ENCODE measurements at places on chromosomes 16 and 17. TPM values are rescaled to one million over a fixed set of nuclear protein-coding genes. Genes with fewer than 3 reads are reported as not detected.

DNA sequence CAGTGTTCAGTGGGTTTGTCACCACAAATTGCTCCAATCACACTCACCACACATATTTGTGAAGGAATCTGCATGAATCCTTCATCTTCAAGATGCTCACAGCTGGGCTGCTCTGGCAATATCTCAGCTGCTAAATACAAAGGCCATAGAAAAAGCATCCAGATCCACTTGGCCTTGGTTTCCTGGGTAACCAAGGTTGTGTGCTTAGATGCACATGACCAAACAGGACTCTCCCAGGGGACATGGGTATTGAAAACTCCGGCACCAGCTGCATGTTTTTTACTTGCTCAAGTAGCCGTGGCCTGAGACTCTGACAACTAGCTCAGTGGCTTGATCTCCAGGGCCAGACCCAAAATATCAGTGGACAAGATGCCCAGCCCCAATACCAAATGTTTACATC, 131.3 kb downstream of the CBLN1 start:
- DNase-seq: no peak

DNA sequence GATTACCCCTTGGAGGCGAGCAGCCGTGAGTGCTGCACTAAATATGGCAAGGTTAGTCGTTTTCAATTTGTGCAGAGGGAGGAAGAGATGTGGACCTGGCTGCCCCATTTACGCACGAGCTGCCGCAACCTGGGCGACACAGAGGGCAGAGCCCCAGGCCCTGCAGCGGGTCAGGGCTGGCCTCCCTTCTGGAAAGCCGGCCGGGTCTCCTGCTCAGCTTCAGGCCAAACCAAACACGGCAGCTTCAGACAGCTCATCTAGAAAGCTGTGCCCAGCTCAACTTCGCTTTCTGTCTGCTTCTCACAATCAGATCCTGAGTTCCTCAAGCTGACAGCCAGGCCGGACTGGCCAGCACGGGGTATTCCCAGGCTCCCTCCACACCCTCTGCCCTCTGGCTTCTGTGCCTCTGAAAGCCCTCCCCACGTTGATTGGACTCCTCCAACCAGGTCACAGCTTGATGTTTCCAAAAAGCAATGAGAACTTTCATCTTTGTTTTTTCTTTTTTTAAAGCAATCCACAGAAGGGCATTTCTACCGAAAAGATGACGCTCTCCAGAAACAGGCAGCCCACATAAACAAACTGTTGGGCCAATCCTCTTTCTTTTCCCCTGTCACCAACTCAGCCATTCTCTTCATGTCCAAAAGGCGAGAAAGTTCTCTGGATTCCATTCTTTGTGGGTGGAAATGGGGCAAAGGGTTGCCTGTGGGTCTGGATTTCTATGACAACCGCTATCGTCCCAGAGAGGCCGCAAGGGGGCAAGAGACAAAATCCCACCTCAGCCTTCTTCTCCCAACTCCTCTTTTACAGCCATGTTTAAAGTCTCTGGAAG, 189.0 kb downstream of the ZFHX3 start:
- DNase-seq: no peak

- no peak for DNase-seq
Measured at GRCh38 chr17:75799402-75799801, 14.8 kb downstream of the UNK start.

Gene KRT27
- total RNA-seq: not detected

Gene PRRT2
- total RNA-seq: 2.2 TPM

- no peak for DNase-seq
Measured at GRCh38 chr16:88538366-88539060, 31.7 kb upstream of the ZC3H18 start.

DNA sequence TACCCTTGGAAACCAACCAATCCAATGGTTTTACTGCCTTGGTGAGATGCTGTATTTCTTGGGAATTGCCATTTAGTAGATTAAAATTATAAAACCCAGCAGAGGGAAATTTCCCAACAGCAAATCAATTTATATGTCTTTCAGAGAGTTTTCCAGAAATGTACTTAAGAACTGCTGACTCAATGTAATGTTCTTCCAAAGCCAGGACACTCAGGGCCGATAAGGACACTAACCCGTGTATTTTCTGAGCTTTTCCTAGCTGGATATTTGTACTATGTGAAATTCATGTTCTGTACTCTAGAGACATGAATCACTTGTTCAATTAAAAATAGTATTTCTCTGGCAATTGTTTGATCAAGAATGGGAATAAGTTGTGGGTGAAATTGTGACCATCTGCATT, 121.4 kb downstream of the KCNJ2 start:
- DNase-seq: no peak

DNA sequence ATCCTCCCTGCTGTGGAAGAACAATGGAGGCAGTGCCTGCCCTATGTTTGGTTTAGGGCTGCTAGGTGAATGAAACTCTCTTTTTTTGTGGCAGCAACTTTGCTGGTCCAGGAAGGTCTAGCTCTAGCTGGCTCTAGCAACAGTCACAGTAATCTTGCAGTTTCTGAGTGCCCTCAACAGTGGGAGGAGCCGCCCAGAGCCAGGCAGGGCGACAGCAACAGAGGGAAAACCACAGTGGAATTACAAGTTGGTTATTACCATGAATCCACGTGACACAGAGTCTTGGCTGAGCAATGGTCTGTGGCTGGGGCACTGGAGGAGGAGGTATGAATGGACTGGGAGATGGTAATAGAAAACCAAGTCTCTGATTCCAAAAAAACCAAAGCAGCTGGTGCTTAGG, 10.3 kb downstream of the HSPB9 start:
- DNase-seq: no peak

- no peak for DNase-seq
Measured at GRCh38 chr16:51409001-51409675, 258.1 kb upstream of the SALL1 start.

Gene TIMM22
- 10.2 TPM for total RNA-seq

Gene BAIAP3
- total RNA-seq: 21.5 TPM

Gene TNRC6A
- 74.6 TPM for total RNA-seq

GRCh38 chr17:30323262-30323894, 10.5 kb downstream of the TMIGD1 start:
- DNase-seq: peak; percentile 82

DNA sequence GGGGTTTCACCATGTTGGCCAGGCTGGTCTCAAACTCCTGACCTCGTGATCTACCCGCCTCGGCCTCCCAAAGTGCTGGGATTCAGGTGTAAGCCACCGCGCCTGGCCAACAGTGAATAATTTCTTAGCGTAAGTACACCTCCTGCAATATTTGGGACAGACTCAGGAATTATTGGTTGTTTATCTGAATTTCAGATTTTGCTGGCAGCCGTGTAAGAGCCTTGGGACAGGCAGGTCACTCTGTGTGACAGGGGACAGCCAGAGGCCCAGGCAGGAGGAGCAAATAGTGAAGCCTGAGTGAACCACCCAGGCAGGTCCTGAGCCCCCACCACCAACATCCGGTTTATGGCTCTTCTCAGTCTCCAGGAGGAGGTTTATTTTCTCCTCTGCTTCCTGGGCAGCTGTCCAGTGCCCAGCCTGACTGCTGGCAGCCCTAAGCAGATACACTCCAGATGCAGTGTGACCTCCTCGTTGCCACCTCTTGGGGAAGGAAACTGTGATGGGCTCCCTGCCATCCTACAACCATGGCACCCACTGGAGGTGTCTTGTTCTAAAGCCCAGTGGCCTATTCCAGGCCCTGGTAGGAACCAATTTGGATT, 26.2 kb upstream of the ADORA2B start:
- no peak for DNase-seq

Gene NSRP1
- 25.2 TPM for total RNA-seq

GRCh38 chr16:11038777-11039176, 94.4 kb downstream of the CLEC16A start:
- DNase-seq: no peak

Gene ATP1B2
- total RNA-seq: 0.17 TPM

DNA sequence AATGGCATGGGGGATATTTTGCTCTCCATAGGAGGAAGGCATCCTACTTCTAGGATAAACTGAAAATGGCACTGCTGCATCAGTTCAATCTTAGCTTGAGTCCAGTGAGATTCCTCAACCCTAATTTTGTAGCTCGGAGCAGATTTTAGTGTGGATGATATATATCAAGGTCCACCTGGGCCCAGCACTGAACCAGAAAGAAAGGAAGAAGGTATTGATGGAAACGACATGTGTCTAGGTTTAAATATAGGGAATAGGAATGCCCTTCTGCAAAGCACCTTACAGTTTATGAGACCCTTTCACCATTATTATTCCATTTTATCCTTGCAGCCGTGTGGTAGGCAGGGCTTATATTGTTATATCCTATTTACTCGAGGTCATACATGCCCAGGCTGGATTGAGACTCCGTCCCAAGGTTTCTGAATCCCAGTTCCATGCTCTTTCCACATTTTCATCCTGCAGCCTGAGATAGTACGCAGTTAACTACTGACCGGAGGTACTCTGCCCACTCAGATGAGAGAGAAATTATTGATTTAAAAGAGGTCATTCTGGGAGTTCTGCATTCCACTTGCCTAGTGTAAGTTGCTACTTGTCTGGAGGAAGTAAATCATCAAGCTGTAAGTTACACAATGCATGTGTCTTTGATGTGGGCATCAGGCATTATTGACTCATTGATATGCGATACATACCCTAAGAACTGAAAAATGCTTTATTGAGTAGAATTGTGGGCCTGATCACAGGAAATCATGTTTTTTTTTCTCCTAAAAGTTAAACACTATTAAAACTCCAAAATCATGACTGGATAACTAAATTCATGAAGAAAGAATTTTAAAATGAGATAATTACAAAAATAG, 10.1 kb downstream of the KRT39 start:
- DNase-seq: no peak

GRCh38 chr17:55527540-55528118, 16.4 kb upstream of the SMIM36 start:
- peak; percentile 15 for DNase-seq

GRCh38 chr16:50846511-50846910, 104.6 kb downstream of the CYLD start:
- DNase-seq: no peak

Gene HLF
- total RNA-seq: 4.3 TPM

GRCh38 chr16:12502676-12503075, 301.0 kb downstream of the CPPED1 start:
- DNase-seq: no peak

Gene RAP1GAP2
- total RNA-seq: 46.3 TPM

GRCh38 chr17:39677542-39678339, 9.5 kb downstream of the PNMT start:
- no peak for DNase-seq

Gene KRT12
- not detected for total RNA-seq

- DNase-seq: no peak
Measured at GRCh38 chr17:68961214-68961882, 6.2 kb upstream of the ABCA8 start.

Gene ERI2
- total RNA-seq: 0.25 TPM

DNA sequence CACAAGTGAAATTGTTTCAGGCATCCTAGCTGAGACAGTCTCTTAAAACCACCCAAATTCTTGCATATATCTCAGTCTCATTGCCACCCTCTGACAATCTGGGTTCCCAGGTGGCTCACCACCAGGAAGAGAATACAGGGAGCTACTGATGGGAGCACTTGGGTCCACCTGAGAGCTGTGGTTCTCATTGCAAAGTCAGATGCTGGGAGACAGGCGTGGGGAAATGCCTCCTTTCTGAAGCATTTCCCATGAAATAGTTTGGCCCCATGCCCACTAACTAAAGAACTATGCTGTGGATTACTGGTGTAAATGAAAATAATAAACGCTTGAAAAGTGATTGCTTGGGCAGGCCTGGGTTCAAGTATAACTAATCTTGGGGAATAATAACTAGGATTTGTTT, 70.3 kb downstream of the CMC2 start:
- DNase-seq: no peak

Gene UBB
- 647 TPM for total RNA-seq

Gene CDT1
- 1.0 TPM for total RNA-seq

DNA sequence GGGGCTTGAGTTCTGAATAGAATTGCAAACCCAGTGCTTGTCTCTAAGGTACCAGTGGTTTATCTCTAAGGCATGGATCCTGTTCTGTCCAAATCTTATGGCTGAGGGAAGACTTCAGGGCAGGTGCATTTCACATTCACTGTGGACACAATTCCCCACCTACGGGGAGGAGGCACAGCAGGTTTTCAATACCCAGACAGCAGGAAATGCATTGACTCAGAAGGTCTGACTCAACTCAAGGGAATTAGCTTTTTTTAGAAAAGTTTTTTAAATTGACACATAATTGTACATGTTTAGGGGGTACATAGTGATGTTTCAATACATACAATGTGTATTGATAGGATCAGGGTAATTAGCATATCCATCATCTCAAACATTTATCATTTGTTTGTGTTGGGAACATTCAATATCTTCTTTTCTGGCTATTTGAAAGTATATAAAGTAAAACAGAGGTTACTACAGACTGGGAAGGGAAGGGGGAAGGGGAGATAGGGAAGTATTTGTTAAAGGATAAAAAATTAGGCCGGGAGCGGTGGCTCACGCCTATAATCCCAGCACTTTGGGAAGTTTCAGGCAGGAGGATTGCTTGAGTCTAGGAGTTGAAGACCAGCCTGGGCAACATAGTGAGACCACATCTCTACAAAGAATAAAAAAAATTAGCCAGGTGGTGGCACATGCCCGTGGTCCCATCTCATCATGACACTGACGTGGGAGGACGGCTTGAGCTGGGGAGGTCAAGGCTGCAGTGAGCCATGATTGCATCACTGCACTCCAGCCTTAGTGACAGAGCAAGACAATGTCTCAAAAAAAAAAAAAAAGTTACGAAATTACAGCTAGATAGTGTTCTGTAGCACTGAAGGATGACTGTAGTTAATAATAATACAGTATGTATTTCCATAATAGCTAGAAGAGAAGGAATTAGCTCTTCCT, 54.9 kb downstream of the RGS9 start:
- no peak for DNase-seq

- no peak for DNase-seq
Measured at GRCh38 chr17:61594294-61594825, 3.3 kb upstream of the NACA2 start.

DNA sequence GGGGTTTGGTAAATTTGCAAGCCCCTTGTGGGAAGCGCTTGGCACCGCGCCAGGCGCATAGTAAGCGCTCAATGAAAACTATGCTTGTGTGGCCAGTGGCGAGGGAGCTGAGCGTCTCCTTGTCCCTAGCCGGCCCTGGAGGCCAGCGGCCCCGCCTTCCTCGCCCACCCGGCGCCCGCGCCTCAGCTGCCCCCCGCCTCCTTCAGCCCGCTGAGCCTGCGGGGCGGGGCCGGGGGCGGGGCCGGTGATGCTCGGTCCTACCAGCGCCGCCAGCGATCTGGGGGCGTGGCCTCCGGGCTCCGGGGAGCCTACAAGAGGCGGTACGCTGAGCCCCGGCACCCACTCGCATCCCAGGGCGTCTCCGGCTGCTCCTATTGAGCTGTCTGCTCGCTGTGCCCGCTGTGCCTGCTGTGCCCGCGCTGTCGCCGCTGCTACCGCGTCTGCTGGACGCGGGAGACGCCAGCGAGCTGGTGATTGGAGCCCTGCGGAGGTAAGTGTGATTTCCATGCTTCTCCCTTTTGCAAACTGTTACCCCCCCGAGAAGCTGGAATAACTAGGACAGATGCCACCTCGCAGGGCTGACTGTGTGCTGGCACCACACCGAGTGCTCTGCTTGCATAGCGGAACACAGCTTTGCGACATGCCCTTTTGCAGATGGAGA, at the start of gene CRISPLD2:
Gene CRISPLD2 (plus strand): TSS at position 342 of the 661 bp plus-strand sequence. CDS start 18,511 bp downstream, outside the sequence.
- DNase-seq: peak; percentile 81

GRCh38 chr16:10981697-10982216, 37.4 kb downstream of the CLEC16A start:
- DNase-seq: no peak
